ENCODE measurements at places on chromosomes 5 and 9.

GRCh38 chr5:1321576-1321975 is 23.3 kb downstream of the CLPTM1L start:
- no peak for DNase-seq

- no peak for DNase-seq
Observed at GRCh38 chr5:173089581-173089980, 33.4 kb downstream of the CREBRF start.

DNA sequence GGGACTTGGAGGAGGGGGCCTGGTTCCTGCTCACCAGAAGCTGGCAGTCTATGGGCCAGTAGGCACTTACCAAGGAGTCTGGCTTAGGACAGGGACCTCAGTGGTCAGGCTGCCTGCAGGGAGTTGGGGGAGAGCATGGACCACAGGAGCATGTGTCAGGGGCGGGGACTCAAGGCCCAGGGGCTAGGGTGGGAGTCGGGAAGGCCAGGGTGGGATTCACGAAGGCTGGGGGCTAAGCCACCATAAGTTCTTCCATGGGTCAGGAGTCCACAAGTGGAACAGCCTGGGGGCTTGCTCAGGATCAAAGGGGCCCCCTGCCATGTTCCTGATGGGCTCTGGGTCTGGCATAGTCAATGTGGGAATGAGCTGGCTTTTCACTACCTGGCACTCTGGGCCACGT is 11.5 kb upstream of the SLC25A48 start:
- DNase-seq = no peak

- no peak for DNase-seq
Observed at GRCh38 chr5:64518793-64519192, 13.0 kb downstream of the RGS7BP start.

GRCh38 chr9:134628354-134628736 is 13.3 kb upstream of the COL5A1 start:
- DNase-seq = no peak

DNA sequence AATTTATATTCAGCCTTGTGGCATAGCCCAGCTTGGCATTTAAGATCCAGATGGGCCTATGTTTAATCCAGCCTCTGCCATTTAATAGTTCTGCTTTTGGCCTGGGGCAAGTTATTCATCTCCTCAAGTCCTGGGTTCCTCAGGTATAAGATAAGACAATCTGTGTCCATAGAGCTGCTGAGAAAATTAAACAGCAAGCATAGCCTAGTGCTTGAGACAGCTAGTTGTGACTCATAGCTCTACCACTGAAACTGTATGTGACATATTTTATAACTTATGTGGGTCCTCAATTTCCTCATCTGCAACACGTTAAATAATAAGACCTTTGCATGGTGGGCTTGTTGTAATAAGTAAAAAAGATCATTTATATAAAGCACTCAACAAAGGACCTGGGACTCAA is 53.3 kb upstream of the ATP10B start:
- no peak for DNase-seq

DNA sequence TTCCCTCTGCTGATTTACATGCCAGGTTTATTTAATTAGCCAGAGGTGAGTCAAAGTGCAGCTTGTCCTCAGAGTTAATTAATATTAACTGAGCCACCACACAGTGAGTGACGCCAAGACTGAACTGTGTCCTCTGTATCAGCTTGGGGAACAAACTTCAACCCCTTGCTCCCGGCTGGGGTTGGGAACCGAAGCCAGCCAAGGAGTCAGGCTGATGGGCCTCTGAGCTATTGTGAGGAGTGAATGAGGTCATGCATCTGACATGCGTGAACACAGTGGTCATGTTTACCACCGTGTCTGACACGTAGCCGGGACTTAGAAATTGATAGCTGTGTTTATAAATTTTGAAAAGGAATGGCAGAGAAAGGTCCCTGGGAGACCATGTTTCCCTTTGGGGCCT is 17.1 kb downstream of the IGIP start:
- DNase-seq = no peak

DNA sequence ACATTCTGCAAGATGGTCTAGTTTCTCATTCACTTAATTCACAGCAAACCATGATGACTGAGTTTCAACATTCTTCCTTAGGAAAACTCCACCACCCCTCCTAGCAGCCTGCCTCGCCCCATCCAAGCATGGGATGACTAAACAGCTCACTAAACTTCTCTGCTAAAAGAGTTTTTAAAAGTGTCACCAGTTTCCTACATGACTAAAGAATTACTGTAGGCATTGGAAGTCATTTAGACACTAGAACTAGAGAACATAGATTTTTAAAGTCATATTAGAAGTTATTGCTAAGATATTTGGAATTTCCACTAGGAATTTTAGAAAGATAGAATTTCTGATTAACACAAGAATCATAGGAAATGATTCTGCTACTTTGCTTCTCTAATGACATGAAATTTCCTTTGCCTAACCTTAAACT is 5.5 kb upstream of the ESM1 start:
- no peak for DNase-seq

DNA sequence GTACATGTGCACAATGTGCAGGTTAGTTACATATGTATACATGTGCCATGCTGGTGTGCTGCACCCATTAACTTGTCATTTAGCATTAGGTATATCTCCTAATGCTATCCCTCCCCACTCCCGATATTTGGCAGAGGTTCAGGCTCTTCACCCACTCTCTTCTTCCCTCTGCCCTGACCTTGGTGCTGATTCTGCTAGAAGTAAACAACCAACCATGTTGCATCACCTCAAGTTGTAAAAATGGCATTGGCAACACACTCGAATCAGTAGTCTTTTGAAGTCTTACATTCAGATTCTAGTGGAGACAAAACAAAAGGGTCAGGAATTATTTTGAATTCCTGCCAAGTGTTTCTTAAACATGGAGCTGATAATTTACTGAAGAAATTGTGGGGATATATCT is 40.0 kb downstream of the PRR16 start:
- DNase-seq = no peak

DNA sequence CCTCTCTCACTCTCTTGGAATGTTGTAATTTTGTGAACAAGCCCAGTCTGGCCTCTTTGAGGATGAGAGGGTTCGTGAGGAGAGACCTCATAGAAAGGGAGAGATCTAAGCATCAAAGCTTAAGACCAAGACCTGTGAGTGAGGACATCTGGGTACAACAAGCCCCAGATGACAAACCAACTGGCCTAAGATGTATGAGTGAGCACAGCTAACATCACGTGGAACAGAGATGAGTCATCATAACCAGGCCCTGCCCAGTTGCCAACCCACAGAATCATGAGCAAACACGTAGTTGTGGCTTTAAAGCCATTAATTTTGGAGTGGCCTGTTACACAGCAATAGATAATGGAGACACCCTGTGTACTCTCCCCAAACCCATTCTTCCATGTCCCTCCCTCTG is 439.1 kb upstream of the KIF2A start:
- DNase-seq = no peak

- no peak for DNase-seq
Observed at GRCh38 chr5:128773378-128773777, 191.9 kb upstream of the SLC27A6 start.

- DNase-seq = no peak
Observed at GRCh38 chr9:117074784-117075520, 339.9 kb downstream of the ASTN2 start.

DNA sequence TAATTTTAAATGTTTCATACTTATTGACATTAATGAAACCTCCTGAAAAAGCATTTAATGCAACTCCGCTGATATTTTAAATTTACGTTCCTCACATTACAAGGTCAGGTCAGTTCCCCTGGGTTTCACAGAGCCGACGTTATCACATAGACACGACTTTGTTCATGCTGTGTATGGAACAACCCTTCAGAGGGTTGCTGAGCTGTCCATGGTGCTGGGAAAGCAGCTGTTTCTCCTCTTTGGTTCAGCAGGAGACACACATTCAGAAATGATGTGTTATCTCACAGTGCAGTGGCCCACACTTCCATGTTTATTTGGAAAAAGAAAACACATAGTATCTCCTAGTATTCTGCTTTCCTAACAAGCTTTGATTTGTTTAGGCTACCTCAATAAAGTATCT is 53.5 kb downstream of the PPP2R2B start:
- DNase-seq = no peak

DNA sequence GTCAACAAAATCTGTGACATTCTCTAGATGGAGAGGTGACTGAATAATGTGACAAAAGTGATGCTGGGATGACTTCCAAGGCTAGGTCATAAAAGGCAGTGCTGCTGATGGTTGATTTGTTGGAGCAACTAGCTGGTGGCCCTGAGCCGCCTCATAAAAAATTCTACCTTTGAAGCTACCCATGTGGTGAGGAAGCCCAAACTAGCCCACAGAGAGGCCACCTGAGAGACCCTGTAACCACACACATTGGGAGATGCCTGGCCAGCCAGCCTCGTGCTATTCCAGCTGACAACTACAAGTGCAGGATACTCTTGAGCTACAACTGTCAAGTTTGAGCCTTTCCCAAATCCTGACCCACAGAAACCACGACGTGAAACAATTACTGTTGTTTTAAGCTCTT is 22.7 kb downstream of the CLTA start:
- DNase-seq = no peak

DNA sequence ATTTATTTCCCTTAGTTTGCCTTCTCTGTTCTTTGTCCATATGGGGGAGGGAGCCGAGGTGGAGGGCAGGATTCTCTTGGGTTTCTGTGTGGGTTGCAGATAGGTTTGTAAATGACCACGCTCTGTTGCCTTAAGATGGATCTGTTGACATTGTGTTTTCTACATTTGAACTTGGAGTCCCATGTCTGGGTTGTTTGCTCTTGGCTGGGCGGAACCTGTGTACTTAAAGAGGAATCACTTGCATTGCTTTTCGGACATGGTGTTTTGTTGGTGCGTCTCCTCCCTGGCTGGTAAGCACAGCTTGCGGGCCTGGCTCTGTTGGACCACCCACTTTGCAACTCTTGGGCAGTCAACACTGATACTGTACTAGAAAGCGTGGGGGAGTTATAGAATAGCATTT is 45.9 kb downstream of the EHMT1 start:
- no peak for DNase-seq

- no peak for DNase-seq
Observed at GRCh38 chr5:159178978-159179377, 30.4 kb downstream of the RNF145 start.

GRCh38 chr5:133596049-133596448 is 16.3 kb downstream of the FSTL4 start:
- no peak for DNase-seq

DNA sequence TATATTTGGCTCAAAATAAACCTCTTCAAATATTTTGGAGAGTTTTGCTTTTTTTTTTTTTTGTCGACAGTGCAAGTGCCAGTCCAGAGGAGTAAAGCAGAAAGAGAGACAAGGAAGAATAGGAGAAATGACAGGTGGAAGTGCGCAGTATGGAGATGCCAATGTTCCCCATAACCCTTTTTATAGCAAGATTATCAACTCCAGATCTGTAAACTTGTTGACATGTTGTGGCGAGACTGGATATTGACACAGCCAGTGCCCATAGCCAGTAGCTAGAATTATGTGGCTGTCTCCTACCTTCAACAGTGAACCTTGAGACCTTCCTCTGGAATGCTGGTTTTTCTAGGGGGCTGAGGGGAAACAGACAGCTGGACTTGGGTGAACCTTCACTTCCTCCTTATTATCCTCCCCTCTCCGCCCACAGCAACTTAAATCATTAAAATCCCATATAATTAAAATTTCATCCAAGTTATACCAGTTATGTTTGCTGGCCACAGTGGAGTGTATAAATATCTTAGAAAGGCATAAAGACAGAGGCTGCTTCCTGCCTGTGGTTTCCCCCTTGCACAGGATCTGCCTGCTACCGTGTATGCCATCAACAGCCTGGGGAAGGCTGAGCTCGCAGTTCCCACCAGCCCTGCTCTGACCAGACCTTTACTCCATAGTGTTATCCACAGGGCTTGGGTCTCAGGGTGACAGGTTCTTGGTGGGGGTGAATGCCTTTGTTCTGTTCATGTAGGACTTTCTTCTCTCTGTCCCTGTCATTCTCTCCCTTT is 112.3 kb upstream of the ANKH start:
- DNase-seq = no peak

GRCh38 chr5:81244451-81244850 is 11.3 kb downstream of the CKMT2 start:
- DNase-seq = no peak

DNA sequence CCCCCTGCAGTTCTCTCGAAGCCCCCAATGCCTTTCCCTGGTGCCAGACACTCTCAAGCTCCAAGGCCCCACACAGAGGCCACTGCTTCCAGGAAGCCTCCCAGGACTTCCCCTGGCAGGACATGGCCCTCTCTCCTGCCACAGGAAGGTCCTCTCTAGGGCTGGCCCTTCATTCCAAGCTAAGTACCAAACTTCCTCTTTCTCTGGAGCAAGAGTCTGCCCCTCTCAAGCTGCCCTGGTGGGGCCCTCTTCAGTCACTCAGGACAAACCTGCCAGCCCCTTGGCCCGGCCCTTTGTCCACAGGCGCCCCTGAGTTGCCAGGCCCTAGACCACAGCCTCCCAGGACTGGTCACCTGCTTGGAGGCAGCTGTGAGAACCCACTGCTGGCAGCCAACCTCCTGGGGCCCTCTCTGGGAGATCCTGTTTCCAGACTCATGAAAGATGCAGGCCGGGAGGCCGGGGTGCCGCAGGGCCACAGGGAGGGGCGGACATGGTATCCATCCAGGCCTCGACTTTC is 6.6 kb downstream of the NINJ1 start:
- no peak for DNase-seq

GRCh38 chr5:88540471-88541115 is 271.9 kb upstream of the TMEM161B start:
- no peak for DNase-seq

DNA sequence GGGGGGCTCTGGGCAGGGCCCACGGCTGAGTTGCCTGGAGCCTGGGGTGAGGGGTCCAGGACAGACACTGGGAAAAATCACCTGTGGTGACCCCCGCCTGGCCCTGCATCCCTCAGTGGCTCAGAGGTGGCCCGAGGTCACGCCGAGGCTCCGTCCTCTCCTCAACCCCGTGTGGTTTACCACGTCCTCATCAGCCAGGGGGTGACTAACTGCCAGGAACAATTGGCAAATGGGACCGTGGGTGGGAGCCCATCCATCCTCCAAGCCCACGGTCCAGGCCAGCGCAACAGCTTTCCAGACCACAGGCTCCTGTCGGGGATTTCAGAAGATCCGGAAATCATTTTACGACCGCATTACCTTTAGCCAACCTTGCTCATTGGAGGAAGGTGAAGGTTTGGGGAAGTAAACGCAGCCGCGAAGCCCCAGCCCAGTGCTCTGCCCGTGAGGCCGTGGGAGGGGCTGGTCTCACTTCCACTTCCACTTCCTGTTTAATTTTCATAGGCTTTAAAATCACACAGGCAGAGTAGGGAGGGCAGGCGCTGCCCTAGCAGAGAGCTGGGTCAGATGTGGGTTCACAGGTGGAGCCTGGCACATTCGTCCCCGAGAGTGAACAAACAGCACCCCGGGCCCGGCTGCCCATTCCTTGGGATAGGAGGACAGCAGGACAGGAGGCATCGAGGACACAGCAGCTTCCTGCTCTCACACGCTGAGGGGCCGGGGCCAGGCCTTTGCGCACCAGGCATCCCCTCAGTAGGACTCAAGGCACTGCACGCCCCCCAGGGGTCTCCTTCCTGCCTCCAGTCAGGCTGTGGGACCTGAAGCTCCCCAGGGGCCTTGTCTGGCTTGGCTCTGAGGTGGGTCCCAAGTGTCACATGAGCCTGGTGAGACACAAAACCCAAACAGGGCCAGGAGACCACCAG is 19.8 kb upstream of the SLC9A3 start:
- no peak for DNase-seq
